ENCODE measurements at places on chromosomes 5 and 9. TPM values are rescaled to one million over a fixed set of nuclear protein-coding genes. Genes with fewer than 3 reads are reported as not detected.
A peak's percentile ranks its signal among the peaks of the same experiment; 100 is the strongest.

Gene CD180
- polyA plus RNA-seq: not detected

Gene CYLC2
- polyA plus RNA-seq: not detected

DNA sequence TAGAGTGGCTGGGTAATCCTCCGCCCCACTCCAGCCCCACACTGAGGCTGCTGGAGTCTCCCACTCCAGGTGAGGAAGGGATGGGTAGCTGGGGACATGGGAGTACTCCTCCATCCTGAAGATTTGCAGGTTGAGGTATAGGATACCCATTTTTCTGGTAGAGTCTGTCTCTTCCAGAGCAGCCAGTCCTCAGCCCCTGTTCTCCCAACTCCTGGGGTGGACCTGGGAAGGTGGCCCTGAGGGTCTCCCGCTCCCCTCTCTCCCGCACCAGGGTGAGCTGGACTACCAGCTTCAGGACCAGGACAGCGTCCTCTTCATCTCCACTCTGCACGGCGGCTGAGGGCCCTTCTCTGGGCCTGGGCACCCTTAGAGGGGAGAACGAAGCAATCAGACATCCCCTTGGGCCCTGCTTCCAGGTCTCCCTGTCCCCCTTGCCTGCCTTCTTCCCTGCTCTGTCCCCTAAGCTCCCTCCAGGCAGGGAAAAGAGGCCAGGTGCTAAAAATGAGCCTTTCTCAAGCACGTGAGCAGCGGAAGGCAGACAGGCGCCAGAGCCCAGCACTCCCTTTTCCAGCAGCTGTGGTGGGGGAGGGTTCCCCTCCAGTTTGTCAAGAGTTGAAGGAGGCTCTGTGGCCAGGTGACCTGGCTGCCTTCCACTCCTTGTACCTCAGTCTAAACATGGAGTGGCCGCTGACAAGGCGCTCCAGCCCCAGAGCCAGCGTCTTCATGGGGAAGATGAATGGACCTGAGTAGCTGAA lies 18.4 kb downstream of the URM1 start:
- no peak overlapping the region for H3K27ac ChIP-seq
- H3K4me3 ChIP-seq: no peak overlapping the region
- H3K36me3 ChIP-seq: peaks cover 38% of the 10 kb centered on the region
- no peaks in the 10 kb centered on the region for H3K27me3 ChIP-seq

GRCh38 chr5:2686321-2687124 lies 65.0 kb downstream of the IRX2 start:
- no peaks in the 10 kb centered on the region for H3K4me1 ChIP-seq
- DNase-seq: no peak
- H3K4me3 ChIP-seq: no peak overlapping the region
- no peaks in the 10 kb centered on the region for H3K27me3 ChIP-seq

- DNase-seq: no peak
- H3K4me1 ChIP-seq: no peaks in the 10 kb centered on the region
- no peak overlapping the region for H3K27ac ChIP-seq
- H3K4me3 ChIP-seq: no peak overlapping the region
These were observed 95.8 kb upstream of the ZNF366 start for GRCh38 chr5:72602696-72603685.

DNA sequence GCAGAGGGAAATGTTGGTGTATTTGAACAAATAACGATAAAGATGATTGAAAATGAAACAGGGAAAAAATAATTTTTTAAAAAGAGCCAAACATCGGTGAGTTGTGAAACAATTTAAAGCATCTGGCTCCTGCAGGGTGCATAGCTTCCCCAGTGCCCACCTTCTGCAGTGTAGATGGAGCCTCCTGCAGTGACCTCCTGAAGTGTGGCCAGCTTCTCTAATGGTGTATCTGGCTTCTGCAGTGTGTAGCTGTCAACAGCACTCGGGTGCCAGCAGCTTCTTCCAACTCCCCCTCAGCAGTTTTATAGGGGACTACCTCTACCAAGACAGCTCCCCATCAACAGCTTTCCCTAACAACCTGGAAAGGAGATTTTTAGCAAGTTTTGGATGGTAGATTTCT lies 279.4 kb upstream of the SEMA6A start:
- DNase-seq: no peak
- H3K4me1 ChIP-seq: no peaks in the 10 kb centered on the region
- H3K36me3 ChIP-seq: no peaks in the 10 kb centered on the region
- H3K4me3 ChIP-seq: no peak overlapping the region
- H3K27ac ChIP-seq: no peak overlapping the region

- no peak for DNase-seq
- no peaks in the 10 kb centered on the region for H3K27me3 ChIP-seq
- H3K4me3 ChIP-seq: no peak overlapping the region
- no peaks in the 10 kb centered on the region for H3K36me3 ChIP-seq
- H3K4me1 ChIP-seq: no peaks in the 10 kb centered on the region
- H3K27ac ChIP-seq: no peak overlapping the region
These were observed 76.0 kb downstream of the ACTL7B start for GRCh38 chr9:108779551-108780325.

Gene C5orf58
- polyA plus RNA-seq: 0.99 TPM

DNA sequence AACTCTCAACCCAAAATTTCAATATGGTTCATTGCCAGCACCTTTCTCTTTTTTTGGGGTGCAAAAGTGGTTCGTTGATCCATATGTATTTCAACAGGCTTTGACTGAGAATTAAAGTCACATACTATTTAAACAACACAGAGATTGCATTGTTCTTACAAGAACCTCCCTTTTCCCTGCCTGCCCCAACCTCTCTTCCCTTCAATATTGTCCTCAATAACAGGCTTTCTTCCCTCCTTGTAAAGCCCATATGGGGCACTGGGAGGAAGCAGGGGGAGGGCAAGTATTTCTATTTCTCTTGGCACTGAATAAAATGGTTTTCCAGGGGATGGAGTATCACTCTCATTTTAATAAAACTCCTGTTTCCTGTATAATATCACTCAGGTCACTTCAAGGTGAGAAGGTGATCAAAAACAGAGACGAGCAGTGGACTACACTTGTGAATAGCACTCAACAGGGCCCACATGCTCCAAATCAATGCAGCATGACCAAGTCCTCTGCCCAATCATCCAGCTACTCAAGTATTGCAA lies 65.1 kb downstream of the EFNA5 start:
- no peaks in the 10 kb centered on the region for H3K27me3 ChIP-seq
- no peak overlapping the region for H3K27ac ChIP-seq
- no peak overlapping the region for H3K4me3 ChIP-seq
- DNase-seq: no peak

DNA sequence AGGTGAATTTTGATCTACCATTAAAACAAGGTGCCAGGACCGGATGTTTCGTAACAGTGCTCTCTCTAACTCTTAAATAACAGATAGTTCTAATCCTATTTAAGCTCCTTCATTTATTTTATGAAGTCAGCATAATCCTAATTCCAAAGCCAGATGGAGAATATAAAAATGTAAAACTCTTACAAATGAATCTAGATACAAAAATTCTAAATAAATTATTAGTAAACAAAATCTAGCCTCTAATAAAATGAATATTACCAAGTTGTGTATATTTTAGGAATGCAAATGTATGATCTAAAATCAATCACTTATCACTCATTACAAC lies 32.4 kb upstream of the IL33 start:
- no peak for DNase-seq
- no peaks in the 10 kb centered on the region for H3K4me1 ChIP-seq
- H3K36me3 ChIP-seq: no peaks in the 10 kb centered on the region
- no peak overlapping the region for H3K27ac ChIP-seq

Gene FOXD4L6
- not detected for polyA plus RNA-seq

Gene SLIT3
- polyA plus RNA-seq: not detected

Gene CYFIP2
- polyA plus RNA-seq: 534 TPM

Gene SLC27A6
- polyA plus RNA-seq: not detected

DNA sequence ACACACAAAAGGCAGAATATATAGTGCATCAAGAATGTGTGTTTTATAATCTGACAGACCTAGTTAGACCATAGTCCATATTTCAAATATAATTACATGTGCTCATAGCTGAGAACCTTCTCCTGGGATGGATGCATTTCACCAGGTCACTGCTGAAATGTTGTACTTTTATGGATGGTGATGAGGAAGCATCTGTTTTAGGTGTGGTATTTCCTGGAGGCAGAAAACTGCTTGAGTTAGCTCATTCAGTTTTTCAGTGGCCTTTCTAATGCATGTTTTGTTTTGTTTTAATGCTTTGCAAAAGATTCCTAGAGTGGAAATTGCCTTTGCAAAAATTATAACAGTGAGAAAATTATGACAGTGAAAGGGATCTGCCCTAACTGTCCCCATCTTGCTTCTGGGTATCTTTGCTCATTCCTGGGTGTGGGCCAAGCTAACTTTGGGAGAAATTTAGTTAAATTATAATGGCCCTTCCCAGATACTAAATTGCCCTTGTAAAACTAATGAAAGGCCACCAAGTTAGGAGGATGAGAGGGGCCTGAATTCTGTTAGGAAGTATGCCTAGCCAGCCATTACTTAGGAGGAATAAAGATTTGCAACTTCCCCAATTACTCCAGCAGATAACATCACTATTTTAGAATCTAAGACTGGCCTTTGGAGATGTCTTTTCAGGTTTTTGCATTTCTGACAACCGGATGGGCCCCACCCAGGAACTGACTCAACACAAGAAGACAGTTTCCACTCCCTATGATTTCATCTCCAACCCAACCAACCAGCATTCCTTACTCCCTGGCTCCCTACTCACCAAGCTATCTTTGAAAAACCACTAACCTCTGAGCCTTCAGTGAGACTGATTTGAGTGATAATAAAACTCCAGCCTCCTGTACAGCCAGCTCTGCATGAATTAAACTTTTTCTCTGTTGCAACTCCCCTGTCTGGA lies 7.0 kb upstream of the IL12B start:
- H3K4me1 ChIP-seq: peaks cover 42% of the 10 kb centered on the region
- no peaks in the 10 kb centered on the region for H3K27me3 ChIP-seq
- H3K27ac ChIP-seq: no peak overlapping the region
- peak; percentile 55 for DNase-seq
- H3K36me3 ChIP-seq: no peaks in the 10 kb centered on the region
- peak overlapping the region; percentile 18 for H3K4me3 ChIP-seq

- H3K4me1 ChIP-seq: peaks cover 17% of the 10 kb centered on the region
- H3K27ac ChIP-seq: no peak overlapping the region
- no peak for DNase-seq
- H3K36me3 ChIP-seq: no peaks in the 10 kb centered on the region
These were observed 141.5 kb downstream of the TSSK1B start for GRCh38 chr5:113293068-113293974.

DNA sequence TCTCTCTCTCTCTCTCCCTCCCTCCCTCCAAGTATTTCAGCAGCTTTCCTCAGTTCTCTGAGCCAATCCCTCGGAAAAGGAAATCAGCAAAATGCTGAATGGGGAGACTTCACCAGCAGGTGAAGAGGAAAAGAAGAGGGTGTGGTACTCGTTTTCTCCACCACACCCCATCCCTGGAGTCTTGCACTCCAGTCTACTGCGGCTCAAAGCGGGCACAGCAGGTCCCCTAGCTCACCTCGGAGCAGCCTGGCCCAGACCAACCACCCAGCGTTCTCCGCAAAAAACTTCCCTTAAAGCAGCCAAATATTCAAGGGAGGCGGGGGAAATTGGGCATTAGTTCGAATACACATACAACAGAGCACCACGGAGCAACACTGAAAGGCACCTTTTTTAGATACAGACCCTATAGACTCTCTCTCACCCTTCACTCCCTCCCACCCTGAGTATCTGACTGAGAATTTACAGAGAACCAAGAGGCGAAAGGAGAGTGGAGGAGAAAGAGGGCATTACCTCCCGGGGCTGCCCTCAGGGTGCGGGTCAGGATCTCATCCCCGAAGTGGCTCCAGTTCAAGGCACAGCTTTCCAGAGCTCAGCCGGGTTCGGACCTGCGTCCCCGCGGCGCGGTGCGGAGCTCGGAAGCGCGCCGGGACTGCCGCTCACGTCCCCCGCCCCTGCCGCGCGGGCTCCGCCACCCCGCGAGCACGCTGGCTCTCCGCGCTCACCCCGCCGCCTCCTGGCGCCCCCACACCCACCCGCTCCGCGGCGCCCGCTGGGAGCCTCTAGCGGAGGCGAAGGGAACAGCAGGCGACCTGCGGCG lies 1638.5 kb upstream of the C9orf72 start:
- peaks cover 8% of the 10 kb centered on the region for H3K27me3 ChIP-seq
- DNase-seq: no peak
- H3K27ac ChIP-seq: no peak overlapping the region
- no peaks in the 10 kb centered on the region for H3K36me3 ChIP-seq
- H3K4me3 ChIP-seq: no peak overlapping the region

DNA sequence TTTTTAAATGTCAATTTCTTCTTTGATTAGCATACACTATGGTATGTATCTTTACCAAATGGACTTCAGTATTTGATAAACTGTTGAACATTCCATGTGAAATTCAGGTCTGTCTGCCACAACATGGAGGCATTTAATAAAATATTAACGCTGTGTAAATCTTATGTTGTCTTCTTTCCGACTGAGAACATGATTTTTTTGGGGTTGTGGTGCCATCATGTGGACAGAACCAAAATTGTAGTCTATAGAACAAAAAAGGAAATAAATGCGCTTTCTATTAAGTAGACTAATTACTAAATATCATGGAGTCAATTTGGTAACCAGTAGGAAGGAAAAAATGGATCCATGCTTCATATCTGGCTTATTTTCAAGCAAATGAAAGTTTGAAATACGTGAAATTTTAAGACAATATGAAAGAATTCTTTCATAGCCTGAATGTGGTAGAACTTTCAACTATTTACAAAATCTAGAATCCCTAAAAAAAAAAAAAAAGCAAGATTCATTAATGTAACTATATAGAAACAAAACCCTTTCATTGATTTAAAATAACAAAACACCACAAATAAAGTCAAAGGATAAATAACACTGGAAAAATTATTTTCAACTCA lies 2.8 kb upstream of the PLK2 start:
- H3K27me3 ChIP-seq: no peaks in the 10 kb centered on the region
- no peak for DNase-seq
- H3K36me3 ChIP-seq: no peaks in the 10 kb centered on the region
- H3K27ac ChIP-seq: no peak overlapping the region
- H3K4me3 ChIP-seq: no peak overlapping the region

DNA sequence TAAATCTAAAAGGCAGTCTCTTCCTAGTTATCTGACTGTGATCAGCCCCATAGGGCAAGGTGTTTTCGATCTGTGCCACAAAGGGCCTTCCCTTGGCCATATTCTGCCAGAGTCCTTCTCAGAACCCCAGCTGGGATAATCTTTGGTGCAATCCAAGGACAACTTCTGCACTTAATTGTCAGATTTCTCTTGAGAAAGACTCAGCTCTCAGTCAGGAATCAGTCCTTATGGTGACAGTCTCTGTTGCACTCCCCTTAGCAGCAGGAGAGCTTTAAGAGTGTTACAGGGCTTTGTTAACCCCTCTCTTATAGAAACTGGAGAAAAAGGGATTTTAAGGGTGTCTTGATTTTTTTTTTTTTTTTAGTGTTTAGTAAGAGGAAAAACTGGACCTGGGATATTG lies 15.4 kb upstream of the RFX3 start:
- no peak for DNase-seq
- H3K36me3 ChIP-seq: no peaks in the 10 kb centered on the region
- no peak overlapping the region for H3K4me3 ChIP-seq
- no peaks in the 10 kb centered on the region for H3K4me1 ChIP-seq
- H3K27ac ChIP-seq: no peak overlapping the region

Gene ZNF300
- polyA plus RNA-seq: 1.2 TPM
